ENCODE measurements at places on chromosomes 7 and 10. TPM values are rescaled to one million over a fixed set of nuclear protein-coding genes. Genes with fewer than 3 reads are reported as not detected.

- H3K27me3 ChIP-seq = no peaks in the 10 kb centered on the region
- no peak for DNase-seq
- H3K4me1 ChIP-seq = peaks cover 28% of the 10 kb centered on the region
- H3K36me3 ChIP-seq = no peaks in the 10 kb centered on the region
Measured at GRCh38 chr10:59098387-59098786, 78.1 kb upstream of the PHYHIPL start.

- no peaks in the 10 kb centered on the region for H3K36me3 ChIP-seq
- no peaks in the 10 kb centered on the region for H3K27me3 ChIP-seq
- H3K4me1 ChIP-seq = peaks cover 25% of the 10 kb centered on the region
Measured at GRCh38 chr10:27720529-27720928, 25.1 kb downstream of the MKX start.

DNA sequence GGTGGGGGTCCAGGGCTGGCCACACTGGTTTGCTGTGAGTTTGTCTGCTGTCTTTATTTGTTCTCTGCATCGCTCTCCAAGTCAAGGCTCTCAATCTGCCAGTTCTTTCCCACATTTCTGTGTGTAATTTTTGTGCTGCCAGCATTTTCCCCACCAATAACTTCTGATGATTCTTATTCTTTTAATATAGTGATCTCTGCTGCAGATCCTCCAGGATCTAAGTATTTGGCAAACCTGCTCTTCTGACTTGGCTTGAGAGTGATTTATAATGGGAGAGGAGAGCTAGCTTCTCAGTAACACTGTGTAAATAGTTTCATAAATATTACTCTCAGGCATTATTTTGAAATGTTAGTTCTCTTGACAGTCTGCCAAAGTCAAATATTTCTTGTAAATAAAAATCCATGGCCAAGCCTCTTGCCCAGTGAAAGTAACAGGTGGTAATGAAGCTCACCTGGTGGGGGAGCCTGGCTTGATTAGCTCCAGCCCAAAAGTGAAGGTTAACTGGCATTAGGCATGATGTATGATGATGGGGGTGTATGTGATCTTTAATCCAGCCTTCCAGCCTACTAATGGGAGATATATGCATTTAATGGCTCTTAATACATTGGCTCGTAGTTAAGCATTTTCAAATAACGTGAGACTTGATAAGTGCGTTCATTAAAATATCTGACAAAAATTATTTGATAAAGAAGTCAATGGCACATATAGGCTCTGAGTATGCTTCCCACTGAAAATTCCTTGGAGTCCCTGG lies 1055.9 kb downstream of the KCNMA1 start:
- peaks cover 27% of the 10 kb centered on the region for H3K4me1 ChIP-seq
- no peak overlapping the region for H3K4me3 ChIP-seq
- H3K27ac ChIP-seq = no peak overlapping the region
- DNase-seq = no peak
- H3K36me3 ChIP-seq = no peaks in the 10 kb centered on the region

DNA sequence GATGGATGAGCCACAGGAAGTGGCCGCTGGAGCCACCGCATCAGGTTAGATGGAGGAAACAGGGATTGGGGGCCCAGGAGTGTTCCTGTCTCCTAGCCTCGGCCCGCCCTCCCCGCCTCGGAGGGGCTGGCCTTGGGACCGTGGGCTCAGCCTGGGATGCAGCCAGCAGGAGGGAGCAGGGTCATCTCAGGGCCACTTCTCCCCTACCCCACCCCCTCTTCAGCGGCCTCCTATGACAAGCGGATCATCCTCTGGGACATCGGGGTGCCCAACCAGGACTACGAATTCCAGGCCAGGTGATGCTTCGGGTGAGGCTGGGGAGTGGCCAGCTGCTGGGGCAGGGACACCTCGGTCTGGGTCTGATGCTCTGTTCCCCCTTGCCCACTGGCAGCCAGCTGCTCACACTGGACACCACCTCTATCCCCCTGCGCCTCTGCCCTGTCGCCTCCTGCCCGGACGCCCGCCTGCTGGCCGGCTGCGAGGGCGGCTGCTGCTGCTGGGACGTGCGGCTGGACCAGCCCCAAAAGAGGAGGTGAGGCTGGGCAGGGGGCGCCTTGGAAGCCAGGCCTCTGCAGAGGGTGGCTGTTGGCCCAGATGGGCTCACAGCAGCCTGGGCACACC lies 4.7 kb downstream of the LRWD1 start:
- H3K27ac ChIP-seq = no peak overlapping the region
- peaks cover 15% of the 10 kb centered on the region for H3K36me3 ChIP-seq
- no peak for DNase-seq
- H3K4me3 ChIP-seq = no peak overlapping the region

MRLN gene
- total RNA-seq = not detected

VWDE gene
- total RNA-seq = 0.14 TPM

CLCN1 gene
- total RNA-seq = not detected
